Foreskin fibroblast (primary cell): ENCODE measurements at places on chromosomes 1 and 21.
A peak's percentile ranks its signal among the peaks of the same experiment; 100 is the strongest.

DNA sequence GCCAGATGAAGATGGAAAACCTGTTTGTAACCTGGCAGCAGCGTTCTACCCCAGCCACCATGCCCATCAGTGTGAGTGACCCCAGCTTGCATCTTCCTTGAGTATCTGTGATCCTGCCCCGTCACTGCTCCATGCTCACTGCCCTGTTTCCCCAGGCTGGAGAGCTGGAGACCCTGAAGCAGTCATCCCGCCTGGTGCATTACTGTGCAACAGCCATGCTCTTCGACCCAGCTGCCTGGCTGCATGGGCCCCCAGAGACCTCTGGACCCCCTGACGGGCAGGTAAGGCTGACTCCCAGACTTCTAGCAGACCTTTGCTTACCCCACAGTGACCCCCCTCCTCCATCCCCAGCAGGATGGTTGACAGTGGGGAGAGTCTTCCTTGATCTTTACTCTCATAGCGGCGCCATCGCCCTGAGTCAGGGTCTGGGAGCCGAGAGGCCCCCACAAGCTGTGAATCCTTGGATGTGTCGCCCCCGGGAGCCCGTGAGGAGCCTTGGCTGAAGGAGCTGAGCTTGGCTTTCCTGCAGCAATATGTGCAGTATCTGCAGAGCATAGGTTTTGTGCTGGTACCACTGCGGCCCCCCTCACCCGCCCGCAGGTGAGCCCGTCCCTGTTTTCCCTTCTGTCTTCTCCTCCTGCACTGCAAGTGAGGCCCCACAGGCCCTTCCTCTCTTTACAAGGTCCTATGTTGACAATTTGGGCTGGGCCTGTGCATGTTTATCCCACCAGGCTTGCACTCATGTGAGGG is 10.4 kb downstream of the HYI start:
- DNase-seq: no peak

DNA sequence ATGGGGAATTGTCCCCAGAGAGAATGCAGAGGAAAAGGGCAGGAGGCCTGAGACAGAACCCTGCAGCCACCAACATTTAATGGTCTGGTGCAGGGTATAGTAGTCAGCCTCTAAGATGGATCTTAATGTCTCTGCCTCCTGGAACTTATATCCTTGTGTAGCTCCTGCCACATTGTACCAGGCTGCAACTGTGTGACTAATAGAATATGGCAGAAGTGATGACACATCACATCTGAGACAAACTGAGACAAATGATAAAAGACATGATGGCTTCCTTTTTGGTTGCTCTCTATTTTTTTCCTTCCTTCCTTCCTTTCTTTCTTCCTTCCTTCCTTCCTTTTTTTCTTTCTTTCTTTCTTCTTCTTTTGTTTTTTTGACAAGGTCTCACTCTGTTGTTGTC is 37.1 kb upstream of the CYP4B1 start:
- DNase-seq: no peak

DNA sequence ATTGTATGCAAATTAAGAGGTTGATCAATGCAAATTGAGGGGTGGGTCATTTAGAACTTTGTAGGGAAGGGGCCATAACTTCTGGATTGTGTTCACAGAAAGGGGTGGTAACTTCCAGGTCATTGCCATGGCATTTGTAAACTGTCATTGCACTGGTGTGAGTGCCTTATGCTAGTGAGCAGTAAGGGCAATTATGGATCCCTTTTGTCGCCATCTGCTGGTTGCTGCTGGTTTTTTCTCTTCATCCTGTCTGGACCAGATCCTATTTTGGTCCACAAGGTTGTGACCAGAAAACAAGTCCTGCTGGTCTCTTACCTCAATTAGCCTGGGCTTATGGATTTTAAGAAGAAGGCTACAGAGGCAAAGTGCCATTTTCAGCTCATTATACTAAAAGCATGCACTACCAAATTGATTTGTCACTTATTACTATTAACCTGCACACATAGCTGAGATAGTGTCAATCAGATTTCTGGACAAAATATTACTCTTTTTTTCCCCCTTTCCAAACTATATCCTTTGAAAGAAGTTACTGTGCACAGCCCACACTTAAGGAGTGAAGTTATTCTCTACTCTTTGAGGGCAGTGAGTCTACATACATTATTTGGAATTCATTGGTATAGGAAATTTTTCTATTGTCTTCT is 196.2 kb downstream of the ZC3H11B start:
- DNase-seq: peak; percentile 28

DNA sequence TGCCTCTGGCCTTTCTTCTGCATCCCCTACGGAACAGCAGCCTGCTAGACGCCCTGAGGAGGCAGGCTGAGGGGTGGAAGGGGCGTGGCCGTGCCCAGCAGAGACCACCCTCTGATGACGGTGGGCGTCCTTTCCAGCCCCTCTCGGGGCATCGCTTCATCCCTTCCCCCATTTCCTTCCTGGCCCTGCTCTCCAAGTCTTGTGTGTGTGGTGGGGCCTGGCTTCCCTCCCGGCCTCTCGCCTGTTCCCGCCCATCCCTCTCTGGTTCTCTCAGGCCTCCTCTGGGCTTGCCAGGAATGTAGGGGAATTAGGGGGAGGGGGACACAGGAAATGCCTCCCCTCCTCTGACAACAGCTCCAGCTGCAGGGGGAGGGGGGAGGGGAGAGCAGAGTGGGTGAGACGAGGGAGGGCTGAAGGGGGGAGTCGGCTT is 51.1 kb downstream of the SKI start:
- peak; percentile 79 for DNase-seq

DNA sequence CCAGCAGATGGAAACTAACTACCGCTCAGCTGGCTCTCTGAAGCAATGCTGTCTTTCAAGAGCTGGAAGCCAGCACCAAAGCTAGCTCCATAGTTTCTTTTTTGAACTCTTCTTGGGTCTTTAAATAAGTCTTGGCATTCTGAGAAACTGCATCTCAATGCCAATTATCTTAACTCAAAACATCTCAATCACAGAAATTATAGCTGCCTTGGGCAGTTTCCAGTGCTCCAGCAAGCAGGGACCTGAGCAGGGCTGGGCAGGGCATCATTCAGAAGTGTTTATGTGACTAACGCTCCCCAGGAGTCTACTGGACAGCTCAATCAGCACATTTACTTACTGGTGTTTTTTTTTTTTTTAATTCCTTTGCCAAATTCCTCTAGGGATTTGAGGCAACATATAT is 18.3 kb upstream of the PADI4 start:
- DNase-seq: peak; percentile 18

- no peak for DNase-seq
Observed at GRCh38 chr21:41373253-41373652, 11.4 kb downstream of the MX2 start.

GRCh38 chr1:177340601-177341067 is 169.9 kb downstream of the BRINP2 start:
- no peak for DNase-seq
